Putamen (tissue), 1 donor: ENCODE measurements at places on chromosomes 2 and 18.
A peak's percentile ranks its signal among the peaks of the same experiment; 100 is the strongest.

- no peak for DNase-seq
Measured at GRCh38 chr2:128753800-128754199, 435.1 kb upstream of the HS6ST1 start.

- DNase-seq: no peak
Measured at GRCh38 chr2:231707625-231707926, 749 bp upstream of the PTMA start.

DNA sequence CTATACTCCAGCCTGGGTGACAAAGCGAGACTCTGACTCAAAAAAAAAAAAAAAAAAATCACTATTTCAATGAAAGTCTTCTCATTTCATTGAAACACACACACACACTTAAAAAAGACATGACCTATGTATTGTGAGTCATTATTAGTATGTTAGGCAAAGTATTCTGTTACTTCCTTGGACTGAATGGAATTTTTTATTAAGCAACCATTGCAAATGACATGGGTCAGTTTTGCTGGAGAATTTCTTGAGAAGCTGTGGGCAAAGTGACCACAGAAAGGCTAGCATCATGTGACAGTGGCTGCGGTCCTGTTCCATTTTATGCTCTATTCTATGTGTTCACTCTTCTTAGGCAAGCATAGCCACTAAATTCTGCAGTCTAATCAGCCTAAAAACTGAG is 695.7 kb downstream of the TDRD15 start:
- no peak for DNase-seq

DNA sequence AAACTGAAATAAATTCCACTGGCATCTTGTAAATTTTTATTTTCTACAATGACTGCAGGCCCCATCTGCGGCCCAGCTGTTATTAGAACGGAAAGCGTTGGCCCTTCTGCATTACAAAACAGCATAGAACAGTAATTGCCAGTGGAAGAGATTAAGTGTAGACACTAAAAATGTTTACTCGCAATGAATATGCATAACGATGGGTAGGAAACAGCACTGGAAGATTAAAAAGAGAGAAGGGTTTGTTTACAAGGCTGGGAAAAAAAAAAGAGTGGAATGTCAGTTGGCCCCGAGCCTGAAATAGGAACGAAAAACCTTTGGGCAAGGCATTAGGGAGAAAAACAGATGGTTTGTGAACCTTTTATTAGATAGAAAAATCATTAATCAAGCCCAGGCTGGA is 275.9 kb upstream of the TCF4 start:
- no peak for DNase-seq

DNA sequence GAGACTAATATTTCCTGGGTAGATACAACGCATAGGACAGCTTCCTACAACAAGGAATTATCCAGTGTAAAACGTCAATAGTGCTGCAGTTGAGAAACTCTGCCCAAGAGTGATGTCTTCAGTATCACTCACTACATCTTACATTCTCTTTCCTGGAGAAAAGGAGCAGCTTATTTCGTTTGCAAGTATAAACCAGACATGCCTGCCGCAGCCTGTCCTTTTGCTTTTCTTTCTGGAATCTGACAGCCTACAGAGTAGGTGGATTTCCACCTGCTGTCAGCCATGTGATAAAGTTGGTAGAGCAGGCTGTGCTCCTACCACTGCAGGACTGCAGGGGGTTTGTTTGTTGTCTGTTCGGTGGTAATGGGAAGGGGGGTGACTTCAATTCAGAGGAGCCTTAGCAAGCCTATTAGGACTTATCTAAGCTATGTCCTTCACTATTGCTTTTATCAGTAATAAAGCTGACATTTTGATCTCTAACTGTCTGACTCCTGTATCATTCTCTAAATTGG is 439.1 kb downstream of the GRB14 start:
- no peak for DNase-seq

DNA sequence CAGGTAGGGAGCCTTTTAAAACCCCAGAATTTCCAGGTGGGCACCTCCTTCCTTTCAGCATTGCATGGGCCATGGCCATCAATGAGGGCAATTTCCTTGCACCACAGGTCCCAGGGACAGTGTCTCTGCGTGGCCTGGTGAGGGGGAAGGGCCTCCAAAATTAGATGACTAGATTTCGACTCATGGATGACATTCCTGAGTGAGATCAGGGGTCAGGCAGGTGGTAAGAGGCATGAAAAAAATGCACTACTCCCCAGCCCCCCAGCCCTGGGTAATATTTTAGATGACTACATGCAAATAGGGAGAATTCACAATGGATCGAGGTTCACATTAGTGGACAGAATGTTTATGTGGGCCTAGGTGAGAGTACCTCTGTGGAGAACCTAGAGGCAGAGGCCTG is 19.0 kb upstream of the IGFBP5 start:
- no peak for DNase-seq

- peak; percentile 8 for DNase-seq
Measured at GRCh38 chr2:234308813-234309195, 188.1 kb downstream of the ARL4C start.

DNA sequence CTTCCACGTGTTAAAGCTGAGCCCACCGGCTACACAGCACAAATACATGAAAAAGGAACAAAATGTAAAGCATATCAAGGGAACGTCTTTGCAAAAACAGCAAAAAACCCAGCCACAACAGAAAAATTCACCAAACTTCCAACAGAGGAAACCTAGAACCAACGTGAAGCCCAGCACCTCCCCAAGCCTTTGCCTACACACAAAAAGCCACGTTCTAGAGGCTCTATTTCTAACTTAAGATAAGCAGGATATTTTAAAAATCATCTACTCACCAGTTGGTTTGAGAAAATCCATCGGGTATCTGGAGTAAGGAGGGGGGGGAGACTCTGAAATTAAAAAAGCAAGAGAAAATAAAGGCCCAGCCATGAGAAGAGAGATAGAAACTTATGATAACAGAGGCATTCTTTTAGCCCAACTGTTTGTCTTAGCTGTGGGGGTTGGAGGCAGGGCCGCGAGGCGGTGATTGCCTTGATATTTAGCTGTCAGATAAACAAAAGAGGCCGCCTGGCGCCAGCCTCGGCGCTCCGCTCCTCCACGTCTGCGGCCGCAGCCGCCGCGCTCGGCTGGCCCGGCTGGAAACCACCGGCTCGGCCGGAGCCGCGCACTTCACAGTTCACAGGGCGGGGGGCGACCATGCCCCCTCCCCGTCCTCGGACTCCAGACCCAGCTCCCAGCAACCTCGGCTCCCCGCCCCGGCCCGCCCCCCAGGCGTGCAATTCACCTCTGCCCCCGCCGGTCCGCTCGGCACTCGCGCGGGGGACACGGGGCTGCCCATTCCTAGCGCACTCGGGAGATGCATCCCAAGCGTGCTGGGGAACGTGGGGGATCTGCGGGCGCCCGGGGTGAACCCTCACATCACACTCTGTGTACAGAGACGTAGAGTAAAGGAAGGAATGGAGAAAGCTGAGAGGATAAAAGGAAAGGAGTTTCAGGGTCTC is 2.4 kb downstream of the SMAD7 start:
- no peak for DNase-seq

GRCh38 chr18:36667811-36668210 is 161.0 kb downstream of the TPGS2 start:
- no peak for DNase-seq

- no peak for DNase-seq
Measured at GRCh38 chr2:71018625-71019024, 24.0 kb upstream of the TEX261 start.

DNA sequence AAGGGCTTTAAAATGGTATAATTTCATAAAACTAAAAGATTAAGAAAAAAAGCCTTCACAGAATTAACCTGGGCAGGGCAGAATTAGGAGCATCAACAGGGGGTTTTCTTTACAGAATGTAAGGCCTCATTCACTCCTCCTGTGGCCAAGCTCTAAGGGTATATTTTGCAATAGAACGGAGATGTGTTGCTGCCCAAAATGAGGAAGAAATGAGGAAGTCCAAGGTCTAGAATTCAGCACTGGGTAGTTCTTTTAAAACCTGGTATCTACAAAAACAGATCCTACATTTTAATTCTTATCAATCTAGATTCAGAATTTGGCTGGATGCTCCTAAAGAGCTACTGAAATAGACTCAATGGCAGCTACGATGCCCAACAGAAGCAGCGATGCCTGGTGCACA is 101.8 kb downstream of the AKAIN1 start:
- DNase-seq: no peak

DNA sequence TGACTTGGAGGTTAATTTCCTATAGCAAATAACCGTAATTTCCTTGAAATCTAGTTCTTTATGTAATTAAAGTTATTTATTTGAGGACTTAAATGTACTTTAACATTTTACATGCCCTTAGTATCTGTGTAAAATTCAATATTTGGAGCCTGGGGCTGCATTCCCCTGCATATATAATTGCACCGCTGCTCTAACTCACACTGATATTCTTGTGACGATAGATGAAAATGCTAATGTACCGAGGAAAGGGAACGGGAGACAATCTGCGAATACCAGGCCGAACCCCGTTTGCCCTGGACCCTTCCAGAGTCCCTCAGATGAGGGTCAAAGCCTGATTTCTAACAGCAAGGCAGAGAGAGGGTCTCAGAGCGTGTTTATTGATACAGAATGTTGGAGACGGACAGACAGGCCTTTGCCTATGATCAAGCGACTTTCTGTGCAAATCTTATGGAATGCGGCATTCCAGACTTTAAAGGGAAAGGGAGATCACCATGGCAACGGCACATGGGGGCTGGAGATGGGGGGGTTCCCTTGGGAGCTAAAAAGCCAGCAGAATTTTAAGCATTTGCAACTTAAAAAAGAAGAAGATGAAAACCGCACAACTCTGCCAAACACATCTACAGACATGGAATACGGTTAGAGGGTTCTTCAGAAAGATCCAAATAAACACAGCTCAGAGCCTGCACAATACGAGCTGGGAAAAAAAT is 57.6 kb upstream of the TWIST2 start:
- peak; percentile 4 for DNase-seq

- peak; percentile 75 for DNase-seq
Measured at GRCh38 chr2:31008561-31009114, 129.6 kb downstream of the GALNT14 start.

DNA sequence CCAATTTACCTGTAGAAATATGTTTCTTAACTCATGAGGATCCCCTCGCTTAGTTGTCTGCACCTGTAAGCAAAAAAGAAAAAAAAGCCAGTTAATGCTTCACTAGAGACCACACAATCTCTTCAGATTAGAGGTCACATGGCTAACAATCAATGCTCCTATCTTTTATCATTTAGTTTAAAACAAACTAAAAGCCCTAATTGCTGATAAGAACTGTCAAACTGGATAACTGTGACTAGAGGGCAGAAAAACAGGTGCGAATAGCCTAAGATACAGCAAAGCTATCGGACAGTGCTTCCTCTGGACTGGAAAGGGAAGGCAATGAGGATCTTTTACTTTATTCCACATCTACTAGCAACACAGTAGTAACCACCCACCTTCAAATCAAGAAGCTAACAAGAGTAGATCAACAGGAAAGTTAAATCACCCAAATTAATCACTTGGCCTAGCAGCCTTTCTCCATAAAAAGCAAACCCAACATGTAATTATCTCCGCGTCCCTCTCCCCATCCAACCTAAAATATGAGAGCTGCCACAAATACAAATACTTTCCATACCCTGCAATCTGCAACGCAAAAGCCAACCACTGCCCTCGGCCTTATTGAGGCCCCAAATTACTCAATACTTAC is 734 bp downstream of the SLC25A12 start:
- peak; percentile 16 for DNase-seq

DNA sequence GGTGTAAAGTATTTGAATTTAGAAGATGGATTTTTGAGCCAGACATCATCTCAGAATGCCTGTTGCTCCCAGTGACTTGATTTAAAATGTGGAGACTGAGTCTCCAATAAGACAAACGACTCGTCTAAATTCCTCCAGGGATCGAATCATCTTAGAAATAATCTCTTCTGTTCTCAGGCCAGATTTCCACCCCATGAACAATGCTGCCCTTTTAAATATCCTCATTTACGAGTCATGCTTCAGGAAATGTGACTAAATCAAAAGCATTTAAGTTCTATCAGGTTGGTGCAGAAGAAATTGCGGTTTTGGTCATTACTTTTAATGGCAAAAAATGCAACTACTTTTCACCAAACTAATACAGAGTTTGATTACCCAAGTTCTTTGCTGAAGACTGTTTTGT is 684.6 kb upstream of the SOX11 start:
- DNase-seq: no peak

DNA sequence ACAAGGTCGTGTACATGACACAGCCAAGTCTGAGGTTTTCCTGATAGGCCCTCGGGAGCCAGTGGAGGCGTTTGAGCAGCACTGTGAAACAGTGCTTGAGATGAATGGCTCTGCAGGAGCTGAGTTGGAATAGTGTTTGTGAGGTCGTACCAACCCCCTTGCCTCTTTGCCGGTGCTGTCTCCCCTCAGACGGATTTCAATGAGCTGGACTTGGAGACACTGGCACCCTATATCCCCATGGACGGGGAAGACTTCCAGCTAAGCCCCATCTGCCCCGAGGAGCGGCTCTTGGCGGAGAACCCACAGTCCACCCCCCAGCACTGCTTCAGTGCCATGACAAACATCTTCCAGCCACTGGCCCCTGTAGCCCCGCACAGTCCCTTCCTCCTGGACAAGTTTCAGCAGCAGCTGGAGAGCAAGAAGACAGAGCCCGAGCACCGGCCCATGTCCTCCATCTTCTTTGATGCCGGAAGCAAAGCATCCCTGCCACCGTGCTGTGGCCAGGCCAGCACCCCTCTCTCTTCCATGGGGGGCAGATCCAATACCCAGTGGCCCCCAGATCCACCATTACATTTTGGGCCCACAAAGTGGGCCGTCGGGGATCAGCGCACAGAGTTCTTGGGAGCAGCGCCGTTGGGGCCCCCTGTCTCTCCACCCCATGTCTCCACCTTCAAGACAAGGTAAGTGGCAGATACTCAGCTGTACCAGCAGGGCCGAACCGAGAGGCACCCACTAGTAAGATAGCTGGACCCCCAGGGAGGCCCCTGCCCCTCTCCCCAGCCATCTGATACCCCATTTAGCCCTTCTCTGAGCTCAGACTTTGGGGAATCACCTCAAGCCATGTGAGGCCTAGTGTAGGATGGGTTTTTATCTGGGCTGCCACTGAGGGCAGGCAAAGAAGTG is 83.1 kb downstream of the EPAS1 start:
- DNase-seq: no peak

DNA sequence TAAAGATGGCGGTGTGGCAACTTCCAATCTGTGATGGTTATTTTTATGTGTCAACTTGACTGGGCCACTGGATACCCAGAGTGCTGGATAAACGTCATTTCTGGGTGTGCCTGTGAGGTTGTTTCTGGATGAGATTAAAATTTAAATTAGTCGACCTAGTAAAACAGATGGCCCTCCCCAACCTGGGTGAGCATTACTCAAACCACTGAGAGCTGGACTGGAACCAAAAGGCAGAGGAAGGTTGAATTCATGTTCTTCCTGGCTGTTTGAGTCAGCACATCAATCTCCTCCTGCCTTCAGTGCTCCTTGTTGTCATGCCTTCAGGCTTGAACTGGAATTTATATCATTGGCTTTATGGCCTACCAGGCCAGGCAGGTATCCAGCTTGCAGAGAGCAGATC is 190.8 kb upstream of the RGPD4 start:
- no peak for DNase-seq
